T follicular helper cell (primary cell): ENCODE measurements at places on chromosomes 7 and 10.

- DNase-seq: no peak
These were observed 227.6 kb downstream of the DGKI start for GRCh38 chr7:137619181-137619580.

DNA sequence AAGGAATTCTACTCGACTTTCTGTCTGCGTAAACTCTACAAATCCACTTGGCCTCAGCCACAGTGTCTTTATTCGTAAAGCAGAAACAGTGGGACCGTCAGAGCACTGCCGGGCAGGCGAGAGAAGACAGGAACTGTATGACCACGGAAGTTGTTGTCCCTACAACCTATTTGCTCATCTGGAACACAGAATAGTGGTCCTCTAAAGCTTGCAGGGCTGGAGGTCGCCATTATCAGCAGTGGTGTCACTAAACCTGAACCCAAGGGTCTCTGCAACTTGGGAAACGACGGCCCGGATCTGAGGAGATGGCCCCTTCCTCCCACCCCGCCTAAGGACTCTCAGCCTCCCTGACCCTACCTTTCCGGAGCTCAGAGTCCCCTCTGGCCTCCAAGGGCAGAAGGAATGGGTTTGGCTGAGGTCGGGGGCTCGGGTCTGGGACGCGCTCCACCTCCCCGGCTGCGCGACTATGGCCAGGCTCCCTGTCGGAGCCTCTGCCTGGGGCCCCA lies 442 bp downstream of the STYXL1 start:
- no peak for DNase-seq

GRCh38 chr7:108004220-108005142 lies 1.5 kb upstream of the LAMB1 start:
- DNase-seq: no peak

- no peak for DNase-seq
These were observed 100.1 kb downstream of the BTRC start for GRCh38 chr10:101453791-101454718.

GRCh38 chr7:4895766-4896165 lies 12.2 kb upstream of the RADIL start:
- no peak for DNase-seq

DNA sequence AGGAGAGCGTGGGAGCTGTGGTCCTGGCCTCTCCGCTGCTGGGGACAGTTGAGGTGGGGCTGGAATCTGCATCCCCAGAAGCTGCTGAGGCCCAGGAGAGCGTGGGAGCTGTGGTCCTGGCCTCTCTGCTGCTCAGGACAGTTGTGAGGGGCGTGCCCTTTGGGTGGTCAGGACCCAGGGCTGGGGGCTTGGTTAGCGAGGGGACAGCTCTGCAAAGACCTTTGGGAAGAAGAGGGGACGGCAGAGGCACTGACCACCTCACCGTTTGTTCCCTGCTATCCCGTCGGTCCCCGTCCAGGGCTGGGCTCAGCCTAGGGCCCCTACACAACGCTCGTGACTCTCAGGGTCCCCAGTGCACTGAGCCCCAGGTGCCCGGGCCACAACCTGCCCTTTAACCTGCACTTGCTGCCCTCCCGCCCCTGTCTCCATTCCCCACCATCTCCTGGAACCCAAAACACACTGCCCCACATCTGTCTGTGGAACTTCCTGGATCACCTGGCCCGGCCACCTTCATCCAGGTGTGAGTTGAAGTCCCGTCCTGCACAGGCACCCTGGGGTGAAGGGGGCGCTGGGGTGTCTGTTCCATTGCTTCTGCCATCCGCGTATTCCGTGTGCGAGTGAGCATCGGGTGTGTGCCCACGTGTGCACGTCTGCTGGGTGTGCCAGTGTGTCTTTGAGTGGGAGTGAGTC lies 14.1 kb downstream of the FOXL3 start:
- no peak for DNase-seq

- no peak for DNase-seq
These were observed 65.1 kb downstream of the CLEC2L start for GRCh38 chr7:139588632-139589031.

GRCh38 chr10:126905776-126906703 lies 812 bp downstream of the DOCK1 start:
- no peak for DNase-seq

GRCh38 chr10:94010886-94011285 lies 17.2 kb downstream of the PLCE1 start:
- DNase-seq: no peak

- DNase-seq: no peak
These were observed 76.8 kb downstream of the MKI67 start for GRCh38 chr10:128049226-128050120.

DNA sequence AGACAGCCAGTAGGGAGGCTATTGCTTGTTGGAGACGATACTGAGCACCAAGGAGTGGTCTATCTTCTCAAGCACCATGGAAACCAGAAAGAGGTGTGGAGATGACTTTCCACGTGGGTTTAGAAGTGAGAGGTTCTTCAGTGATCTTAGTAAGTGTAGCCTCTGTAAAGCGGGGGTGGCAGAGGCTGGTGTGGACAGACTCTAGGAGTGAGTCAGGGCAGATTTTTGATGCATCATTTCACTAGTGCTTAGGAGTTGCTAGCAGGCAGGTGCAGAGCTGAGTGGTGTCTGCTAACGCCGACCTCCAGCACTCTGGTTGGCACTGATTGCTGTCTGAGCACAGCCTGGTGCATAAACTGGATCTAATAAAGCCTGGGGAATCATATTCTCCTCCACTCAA lies 78.4 kb upstream of the ADO start:
- DNase-seq: no peak

DNA sequence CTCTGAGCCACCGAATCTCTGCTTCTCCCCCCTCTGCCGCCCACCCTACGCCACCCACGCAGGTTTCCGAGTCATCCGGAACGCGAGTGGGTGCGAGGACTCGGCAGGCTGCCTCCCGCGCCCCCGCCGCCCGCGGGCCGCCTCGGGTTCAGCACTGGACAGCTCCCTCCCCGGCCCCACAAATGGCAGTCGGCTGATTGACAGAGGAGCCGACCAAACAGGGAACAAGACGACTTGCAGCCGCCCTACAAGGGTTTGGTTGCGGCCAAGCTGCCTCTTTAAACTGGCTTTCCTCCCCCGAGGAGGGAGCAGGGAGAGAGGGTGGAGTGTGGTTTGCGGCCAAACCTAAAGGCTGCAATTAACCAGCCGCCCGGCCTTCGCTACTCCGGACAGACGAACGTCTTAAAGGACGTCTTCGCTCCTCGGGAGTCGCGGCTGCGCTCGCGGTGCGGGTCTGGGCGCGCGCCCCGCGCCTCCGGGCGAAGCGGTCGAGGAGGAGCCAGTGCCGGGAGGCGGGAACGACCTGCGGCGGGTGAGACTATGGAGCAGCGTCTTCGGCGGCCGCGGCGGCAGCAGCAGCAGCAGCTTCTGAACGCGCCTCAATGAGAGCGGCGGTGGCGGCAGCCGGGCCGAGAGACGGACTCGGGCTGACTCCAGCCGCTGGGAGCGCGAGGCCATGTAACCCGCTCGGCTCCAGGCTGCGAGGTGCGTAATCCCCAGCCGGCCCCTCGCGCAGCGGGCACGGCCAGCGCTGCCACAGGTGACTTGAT lies at the start of gene GPR158:
GPR158 (plus strand) TSS at position 541 of the 770 bp plus-strand sequence. CDS start 420 bp downstream, outside the sequence.
- DNase-seq: peak; percentile 21

DNA sequence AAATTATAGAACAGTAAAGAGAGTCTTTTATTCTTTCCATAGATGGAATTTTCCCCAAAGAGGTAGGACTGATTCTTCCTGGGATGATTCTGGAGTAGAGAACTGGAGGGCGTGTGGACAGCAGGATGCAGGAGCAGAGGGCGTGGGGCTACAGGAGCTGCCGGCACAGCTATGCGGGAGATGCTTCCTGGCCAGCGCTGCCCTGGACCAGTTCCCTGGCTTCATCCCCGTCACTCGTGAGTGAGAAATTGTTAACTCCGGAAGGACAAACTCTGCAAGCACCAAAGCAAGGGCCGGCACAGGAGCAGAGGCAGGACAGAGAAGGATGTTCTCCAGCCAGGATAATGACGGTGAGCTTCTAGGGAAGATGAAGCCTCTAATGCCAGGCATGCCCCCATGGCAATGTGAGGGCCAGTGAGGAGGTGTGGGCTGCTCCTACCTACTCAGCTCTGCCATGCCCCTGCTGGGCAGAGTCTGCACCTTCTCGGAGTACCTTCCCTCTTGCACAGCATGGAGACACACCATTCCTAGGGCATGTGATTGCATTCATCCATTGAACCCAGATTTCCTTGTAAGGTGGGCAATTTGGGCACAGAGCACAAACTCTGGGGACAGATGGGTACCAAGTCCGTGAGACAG lies 760.9 kb upstream of the IGFBP3 start:
- no peak for DNase-seq

GRCh38 chr10:61662794-61663259 lies at the start of gene CABCOCO1:
CABCOCO1 (plus strand) TSS chr10:61662929; CDS start chr10:61662973, 44 bp downstream.
- no peak for DNase-seq
